ENCODE measurements at places on chromosomes 13 and 19. TPM values are rescaled to one million over a fixed set of nuclear protein-coding genes. Genes with fewer than 3 reads are reported as not detected.

- no peak for DNase-seq
These were observed 12.1 kb upstream of the CEACAM3 start for GRCh38 chr19:41784312-41784711.

GRCh38 chr19:47391510-47392223 is 27.7 kb downstream of the MEIS3 start:
- DNase-seq, result peak; percentile 82

DNA sequence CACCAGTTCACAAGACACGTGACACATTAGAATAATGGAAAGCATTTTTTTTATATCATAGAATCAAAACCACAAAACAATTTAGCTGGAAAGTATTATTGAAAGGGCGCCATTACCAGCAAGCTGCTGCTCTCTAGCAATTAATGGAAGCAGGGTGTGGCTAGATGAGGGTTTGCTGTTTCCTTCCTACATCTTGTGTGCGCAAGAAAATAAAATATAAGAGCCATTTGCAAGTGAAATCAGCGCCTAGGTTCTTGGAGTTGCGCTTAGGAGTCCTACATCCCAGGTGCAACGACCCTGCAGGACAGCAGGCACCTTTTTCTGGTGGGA is 140.9 kb downstream of the ZNF536 start:
- peak; percentile 48 for DNase-seq

DNA sequence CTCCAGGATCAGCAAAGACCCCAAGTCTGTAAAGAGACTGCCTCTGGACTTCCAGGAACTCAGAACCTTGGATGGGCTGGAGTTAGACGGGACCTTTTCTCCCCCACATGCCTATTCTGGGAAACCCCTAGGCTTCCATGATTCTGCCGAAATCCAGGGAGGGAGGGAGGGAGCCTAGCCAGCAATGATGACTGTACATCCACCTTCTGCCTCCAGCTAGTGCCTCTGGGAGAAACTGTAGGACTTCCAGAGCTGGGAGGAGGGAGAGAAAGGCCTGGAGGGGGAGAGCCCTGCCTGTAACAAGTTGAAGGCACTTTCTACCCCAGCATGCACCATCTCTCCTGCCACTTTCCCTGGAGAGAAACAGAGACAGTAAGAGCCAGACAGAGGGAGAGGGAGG is 6.0 kb upstream of the HAS1 start:
- no peak for DNase-seq

GRCh38 chr19:38502410-38503076 is 69.1 kb downstream of the RYR1 start:
- DNase-seq, result no peak

DNA sequence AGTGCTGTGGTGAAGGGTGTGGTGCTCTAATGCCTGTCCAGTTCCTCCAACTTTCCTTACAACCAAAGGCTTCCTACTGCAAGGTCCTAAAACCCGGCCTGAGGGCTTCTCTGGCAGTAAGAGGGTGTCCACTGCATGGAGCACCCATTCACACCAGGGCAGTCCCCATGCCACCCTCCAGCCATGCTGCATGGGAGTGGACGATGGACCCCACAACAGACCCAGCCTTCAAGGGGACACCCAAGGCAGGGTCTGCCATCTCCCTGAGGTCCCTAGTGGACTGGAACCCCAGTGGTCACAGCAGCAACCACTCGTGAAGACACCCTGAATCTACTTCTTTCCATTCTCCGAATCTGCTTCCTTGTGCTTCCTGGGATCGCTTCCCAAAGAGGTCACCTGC is 117.6 kb upstream of the SOX1 start:
- no peak for DNase-seq

DNA sequence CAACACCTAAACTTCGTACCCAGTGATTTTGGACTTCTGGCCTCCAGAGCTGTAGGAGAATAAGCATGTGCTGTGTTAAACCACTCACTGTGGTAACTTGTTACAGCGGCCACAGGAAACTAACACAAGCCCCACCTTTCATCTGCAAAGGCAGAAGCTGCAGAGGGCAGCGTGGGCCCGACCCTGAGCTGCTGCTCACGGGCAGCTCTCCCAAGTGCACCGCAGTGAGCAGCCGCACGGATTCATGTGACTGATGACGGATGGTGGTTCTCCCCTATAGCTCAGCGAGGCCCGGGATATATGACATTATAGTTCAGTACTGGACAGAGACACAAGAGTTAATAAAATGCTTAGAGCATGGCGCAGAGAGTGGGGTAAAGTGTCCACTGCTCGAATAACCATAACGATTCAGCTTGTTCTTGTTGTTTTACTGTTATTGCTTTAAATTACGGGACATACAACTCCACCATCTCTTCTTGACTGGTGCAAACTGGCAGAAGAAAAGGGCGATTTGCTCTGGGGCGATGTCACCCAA is 21.9 kb downstream of the VRK3 start:
- DNase-seq, result no peak

- peak; percentile 27 for DNase-seq
These were observed 357.2 kb downstream of the DLEU7 start for GRCh38 chr13:50485979-50486935.

GRCh38 chr19:31283701-31284100 is 65.5 kb downstream of the TSHZ3 start:
- no peak for DNase-seq

GRCh38 chr19:15897026-15897737 is 692 bp downstream of the CYP4F2 start:
- no peak for DNase-seq

DNA sequence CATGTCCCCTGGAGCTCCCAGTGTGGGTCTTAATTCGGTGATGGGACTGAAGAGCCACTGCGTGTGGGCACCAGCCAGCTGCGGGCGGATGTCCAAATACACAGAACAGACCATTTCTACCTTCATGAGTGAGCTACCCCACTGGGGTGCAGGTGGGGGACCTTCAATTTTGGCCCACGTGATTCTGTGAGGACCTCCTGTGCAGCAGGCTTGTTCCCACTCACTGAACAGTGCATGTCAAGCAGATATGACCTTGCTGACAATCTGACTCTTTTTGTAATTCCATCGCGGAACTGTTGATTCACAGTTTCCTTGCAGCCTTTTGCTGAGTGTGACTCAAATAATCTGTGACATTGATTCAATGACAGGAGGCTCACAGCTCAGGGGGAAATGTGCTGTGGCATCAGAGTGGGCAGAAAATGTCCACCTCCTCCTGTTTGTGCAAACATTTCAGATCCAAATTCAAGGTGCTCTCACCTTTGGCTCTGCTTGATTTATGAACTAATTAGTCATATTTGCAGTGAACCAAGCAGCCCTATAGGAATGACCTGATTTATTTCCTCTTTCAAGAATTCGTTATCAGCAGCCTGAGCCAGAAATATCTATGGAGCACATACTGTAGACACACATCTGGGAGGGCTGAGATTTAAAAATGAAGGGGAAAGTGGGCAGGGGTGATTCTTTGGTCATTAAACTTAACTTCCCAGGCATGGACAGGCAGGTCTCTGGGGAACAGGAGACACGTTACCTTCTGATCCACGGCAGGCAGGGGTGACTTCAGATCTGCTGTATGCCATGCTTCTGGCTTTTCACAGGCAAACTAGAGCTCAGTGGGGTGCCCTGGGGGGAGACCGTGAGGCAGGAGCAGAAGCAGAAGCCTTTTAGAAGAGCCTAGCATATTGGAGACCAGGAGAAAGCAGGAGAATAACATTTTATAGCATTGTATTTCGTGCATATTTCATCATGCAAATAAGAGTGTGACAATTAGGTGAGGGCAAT is 170.0 kb upstream of the KL start:
- no peak for DNase-seq

- DNase-seq, result no peak
These were observed 50.8 kb downstream of the USP12 start for GRCh38 chr13:27120811-27121210.

GRCh38 chr13:46963904-46964303 is 67.1 kb upstream of the HTR2A start:
- no peak for DNase-seq

DNA sequence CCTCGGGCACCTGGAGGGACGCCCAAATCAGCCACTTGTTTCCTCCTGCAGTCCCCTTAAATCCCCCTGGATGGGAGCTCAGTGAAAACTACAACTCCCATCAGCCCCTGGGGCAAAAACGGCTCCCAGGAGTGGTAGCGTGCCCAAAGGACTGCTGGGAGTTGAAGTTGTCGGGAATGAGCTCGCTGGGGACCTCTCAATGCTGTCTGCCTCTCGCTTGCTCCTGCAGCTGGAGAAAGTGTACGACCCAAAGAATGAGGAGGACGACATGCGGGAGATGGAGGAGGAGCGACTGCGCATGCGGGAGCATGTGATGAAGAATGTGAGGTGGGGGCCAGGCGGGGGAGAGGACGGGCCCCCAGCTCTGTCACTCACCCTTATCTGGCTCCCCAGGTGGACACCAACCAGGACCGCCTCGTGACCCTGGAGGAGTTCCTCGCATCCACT is 14.7 kb upstream of the DHDH start:
- DNase-seq, result peak; percentile 75

PLEKHG2 gene
- polyA plus RNA-seq, result 13.8 TPM

PPP1R15A gene
- polyA plus RNA-seq, result 73.7 TPM

FCGBP gene
- polyA plus RNA-seq, result 0.07 TPM

AKT1S1 gene
- polyA plus RNA-seq, result 63.7 TPM

PMIS2 gene
- not detected for polyA plus RNA-seq

FGF21 gene
- not detected for polyA plus RNA-seq

ACP7 gene
- 0.24 TPM for polyA plus RNA-seq

FGF9 gene
- polyA plus RNA-seq, result not detected
